ENCODE measurements at places on chromosomes 6 and 20.

- no peak for DNase-seq
Measured at GRCh38 chr20:15618110-15618509, 955.1 kb downstream of the KIF16B start.

DNA sequence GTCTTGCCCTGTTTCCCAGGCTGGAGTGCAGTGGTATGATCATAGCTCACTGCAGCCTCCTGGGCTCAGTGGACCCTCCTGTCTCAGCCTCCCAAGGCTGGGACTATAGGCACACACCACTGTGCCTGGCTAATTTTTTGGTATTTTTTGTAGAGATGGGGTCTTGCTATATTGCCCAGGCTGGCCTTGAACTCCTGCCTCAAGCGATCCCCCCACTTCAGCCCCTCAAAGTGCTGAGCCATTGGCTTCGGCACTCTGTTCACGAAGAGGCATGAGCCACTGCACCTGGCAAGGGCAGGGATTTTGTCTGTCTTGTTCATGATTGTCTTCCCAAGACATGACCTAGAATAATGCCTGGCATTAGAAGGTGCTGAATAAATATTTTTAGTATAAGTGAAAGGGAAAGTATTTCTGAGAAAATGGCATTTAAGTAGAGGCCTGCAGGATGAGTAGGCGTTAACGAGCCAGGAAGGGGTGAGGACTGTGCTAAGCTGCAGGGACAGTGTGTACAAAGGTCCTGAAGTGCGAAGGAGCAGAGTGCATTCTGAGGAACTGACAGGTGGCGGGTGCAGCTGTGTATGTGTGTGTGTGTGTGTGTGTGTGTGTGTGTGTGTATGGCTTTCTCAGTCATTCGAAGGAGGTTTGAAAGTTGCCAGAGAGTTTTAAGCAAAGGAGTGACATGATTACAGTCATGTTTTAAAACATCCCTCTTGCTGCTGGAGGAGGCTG lies 43.0 kb downstream of the VEGFA start:
- DNase-seq: no peak

DNA sequence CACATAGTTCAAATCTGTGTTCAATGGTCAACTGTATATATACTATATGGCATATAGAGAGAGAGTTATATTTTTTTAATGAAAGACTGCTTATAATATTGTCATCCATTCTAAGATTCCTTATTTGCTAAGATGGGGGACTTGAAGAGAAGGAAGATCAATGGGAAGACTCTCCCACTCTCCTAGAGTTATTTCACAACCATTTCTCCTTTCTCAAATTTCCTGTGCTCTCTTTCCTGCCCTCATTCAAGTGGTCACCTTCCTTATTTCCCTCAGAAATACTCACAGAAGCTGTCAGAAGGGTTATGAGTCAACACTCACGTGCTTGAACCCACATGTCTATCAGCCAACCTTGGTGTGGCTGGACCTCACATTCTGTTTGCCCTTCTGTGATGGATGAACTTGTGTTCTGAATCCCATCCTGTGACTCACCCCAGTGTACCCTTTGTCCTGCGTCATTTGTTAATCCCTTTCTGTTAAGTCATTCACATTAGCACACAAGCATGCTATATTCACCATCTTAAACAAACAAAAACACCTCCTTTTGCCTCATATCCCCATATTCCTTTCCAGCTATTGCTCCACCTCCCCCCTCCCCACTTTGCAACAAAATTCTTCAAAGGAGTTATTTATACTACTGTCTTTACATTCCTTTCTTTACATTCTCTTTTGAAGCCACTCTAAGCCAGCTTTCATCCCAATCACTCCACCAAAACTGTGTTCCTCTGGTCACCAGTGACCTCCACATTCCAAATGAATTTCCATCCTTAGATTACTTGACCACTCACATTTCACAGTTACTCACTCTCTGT lies 279.3 kb upstream of the TCF21 start:
- DNase-seq: no peak

DNA sequence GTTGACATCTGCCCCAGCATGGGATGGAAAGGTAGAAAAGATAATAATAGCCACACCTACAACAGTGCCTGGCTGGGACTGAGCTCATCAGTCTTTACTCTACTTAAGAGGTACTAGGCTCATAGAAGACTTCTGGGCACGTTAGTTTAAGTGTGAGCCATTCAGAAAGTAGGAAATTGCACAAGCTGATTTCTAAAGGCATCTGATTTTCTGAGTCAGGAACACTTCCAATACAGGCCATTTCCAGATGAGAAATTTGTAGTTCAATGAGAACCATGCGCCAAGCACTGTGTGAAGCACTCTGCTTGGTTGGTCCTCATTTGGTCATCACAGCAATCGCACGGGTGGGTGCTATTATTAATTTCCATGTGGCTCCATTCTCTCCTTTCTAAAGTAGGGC lies 42.3 kb downstream of the MOCS1 start:
- DNase-seq: no peak

DNA sequence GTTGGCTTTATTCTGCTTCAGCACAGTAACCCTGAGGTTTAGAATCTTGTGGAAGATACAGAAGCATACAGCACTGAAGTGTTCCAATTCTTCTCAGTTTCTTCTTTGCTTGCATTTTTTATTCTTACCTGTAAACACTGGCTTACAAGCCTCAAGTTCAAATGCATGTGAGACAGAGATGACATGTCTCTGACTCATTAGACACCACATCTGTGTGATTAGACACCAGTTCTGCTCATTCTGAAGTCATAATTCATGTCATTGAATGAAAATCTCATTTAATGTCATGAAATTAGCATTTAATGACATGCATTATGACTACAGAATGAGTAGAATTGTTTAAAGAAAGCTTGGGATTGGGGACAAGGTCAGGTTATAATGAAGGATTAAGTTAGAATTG lies 5.8 kb downstream of the GZF1 start:
- no peak for DNase-seq

DNA sequence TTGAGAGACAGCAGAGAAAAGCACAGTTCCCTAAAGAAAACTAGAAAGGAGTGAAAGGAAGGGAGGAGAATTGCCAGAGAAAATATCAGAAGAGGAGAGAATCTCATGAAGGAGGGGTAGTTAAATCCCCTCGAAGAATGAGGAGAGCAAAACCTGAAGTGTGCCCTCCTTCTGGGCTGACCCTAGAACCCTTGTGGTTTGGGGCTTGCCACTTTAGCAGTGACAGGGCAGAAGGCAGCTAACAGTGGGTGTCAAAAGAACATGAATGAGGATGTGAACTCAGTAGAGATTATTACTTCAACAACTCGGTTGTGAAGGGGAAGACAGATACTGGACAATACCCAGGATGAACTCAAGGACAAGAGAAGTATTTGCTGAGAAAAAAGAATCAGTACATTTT lies 73.6 kb downstream of the RALGAPA2 start:
- no peak for DNase-seq

DNA sequence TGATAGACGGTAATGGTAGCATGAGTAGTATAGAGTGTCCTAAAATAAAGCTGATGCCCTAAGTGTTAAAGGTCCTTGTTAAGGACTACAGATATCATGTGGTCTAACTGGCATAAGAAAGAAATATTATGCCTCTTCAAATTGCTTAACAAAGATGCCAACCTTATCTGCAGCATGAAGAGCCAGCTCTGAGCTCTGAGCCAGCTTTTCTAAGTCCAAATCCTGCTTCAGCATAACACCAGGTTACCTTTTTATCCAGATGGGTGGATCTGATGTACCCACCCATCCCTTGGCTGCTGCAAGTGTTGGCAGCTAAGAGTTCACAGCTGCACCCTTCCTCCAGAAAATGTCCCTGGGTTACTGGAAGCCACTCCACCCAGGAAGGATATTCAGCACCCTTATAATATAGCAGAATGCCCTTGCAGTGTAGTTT lies 83.8 kb downstream of the TENT5A start:
- DNase-seq: no peak

- no peak for DNase-seq
Measured at GRCh38 chr20:19275630-19276071, 63.2 kb downstream of the SLC24A3 start.

- no peak for DNase-seq
Measured at GRCh38 chr20:50577175-50578018, 67.2 kb downstream of the PTPN1 start.

- DNase-seq: no peak
Measured at GRCh38 chr20:41001497-41001896, 27.1 kb upstream of the TOP1 start.

All from NCI-H1930 (cell line).